ENCODE measurements at places on chromosomes 7 and 10.

GRCh38 chr10:111656066-111656465 is 527.5 kb downstream of the GPAM start:
- DNase-seq, result no peak

GRCh38 chr7:99374111-99375064 is at the start of gene ARPC1B:
TSS of gene ARPC1B (plus strand) at chr7:99374730. CDS start at chr7:99385715, 10,985 bp downstream.
- peak; percentile 42 for DNase-seq

DNA sequence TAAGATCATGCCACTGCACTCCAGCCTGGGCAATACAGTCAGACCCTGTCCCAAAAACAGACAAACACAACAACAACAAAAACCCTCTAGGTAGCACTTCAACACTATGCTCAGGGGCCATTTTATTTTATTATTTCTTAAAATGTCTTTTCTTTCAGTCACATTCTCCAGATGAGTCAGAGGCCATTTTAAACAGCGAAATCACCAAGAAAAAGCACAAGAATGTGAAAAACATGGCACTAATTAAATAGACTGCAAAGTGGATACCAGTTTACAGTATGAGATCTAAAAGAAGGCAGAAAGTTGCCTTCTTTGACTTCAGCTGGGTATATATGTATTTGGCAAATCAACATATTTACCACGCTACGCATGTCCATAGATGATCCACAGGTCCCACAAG is 6.1 kb upstream of the FGL2 start:
- no peak for DNase-seq

- DNase-seq, result peak; percentile 22
Observed at GRCh38 chr7:127976056-127976737, 55.0 kb downstream of the LRRC4 start.

DNA sequence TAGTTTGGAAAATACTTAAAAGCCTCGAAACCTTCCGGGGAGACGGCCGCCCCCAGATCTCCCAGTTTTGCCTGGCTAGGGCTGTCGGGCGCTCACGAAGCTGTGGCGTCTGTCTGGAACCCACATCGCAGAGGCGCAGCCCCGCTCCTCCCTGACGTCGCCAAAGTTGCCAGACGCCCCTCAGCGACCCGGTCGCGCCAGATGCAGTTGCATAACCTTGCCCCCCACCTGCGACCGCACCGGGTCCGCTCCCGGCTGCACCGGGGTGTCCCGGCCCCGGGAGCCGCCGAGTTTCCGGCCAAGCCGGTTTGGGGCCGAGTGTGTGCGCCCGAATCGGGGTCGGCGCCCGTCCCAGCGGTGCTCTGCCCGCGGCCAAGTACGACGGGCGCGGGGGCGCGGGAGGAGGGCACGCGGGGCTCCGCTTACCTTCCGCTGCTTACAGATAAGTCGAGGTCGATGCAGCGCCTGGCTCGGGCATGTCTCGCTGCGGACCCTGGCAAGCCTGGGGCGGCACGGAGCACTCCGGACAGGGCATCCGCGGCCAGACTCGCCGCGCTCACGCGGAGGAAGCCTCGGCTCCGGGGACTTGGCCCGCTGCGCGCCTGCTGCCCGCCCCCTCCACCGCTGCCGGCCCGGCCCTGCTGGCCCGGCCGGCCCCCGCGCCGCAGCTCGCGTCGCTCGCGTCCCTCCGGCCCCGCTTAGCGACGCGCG is 665 bp downstream of the INSYN2A start:
- DNase-seq, result peak; percentile 13

- peak; percentile 100 for DNase-seq
Observed at GRCh38 chr10:102782673-102783551, 39.2 kb downstream of the WBP1L start.

GRCh38 chr7:20220293-20220761 is 3.1 kb upstream of the MACC1 start:
- no peak for DNase-seq

GRCh38 chr7:92336662-92337340 is 91.0 kb downstream of the ANKIB1 start:
- peak; percentile 26 for DNase-seq

GRCh38 chr7:43572516-43573049 is 10.3 kb upstream of the STK17A start:
- peak; percentile 100 for DNase-seq

- DNase-seq, result no peak
Observed at GRCh38 chr7:19437446-19437845, 271.4 kb downstream of the POLR1F start.

- no peak for DNase-seq
Observed at GRCh38 chr10:86064219-86064618, 302.4 kb downstream of the GRID1 start.

DNA sequence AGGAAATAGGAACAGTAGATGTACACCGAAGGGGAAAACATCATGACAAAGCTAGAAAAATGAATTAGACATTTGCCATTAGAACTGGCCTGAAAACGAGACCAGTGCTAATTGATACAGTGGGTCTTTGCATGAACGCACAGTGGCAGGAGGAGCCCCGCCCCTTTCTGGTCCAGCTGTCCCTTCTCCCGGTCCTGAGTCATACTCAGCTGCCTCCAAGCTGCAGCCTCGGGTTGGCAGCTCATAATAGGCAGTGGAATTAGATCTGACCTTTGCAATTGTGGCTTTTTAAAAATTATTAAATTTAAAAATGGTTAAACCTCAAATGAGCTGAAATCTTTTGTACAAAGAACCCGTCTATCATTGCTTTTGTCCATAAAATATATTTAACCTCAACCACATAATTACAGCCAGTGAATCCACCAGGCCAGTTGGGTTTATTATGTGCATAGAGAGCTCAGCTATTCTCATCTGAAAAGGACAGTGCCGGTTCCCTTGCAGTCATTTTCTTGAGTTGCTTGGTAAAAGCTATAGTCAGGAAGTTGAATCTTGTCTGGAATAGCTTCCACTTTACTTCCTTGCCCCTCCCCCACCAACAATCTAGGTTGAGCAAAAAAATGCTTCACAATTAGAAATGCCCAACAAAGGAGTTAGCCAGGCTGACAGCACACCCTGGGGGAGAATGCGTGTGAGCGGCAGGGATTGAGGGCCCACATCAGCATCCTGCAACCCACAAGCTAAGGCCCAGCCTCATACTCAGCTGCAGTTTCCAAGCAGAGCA is 147.1 kb downstream of the BUB3 start:
- DNase-seq, result peak; percentile 74

DNA sequence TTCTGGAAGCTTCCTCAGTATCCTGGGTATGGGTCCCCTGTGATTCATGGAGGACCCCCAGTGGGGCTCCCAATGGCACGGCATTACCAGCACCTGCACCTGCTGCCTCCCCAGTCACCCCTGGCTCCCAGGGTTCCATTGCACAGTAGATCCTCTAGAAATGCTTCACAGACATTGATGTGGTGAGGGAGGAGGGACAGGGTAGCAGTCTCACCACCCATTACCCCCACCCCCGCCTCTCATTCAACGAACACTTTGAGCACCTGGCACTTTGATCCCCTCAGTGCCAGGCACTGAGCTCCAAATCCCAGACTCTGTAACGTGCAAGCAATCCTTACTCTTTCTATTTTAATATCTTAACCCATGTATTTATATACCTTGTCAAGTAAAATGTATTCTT is 26.8 kb upstream of the PSAP start:
- no peak for DNase-seq

DNA sequence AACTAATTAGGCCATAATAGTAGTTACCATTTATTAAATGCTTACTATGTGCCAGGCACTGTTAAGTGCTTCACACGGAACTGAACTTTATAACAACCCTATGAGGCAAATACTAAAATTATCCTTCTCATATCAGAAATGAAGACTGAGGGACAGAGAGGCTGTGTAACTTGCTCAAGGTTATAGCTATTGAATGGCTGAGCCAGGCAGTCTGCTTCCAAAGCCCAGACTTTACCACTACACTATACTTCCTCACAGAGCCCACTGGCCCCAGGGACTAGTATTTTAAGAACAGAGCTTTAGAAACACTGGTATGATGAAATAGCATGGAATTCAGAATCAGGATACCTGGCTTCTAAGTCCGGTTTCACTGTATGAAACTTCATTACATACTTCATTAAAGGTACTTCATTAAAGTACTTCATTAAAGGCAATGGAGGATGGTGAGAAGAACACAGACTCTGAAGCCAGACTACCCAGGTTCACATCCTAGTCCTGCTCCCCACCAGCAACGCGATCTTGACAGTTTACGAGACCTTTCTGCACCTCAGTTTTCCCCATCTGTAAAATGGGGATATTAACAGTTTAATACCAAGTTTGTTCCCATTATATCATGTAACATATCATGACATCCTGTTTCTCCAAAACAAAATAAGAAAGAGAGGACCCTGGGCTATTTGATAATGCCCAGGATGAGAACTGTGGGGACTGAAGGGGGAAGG is 19.6 kb downstream of the ANXA11 start:
- DNase-seq, result no peak

DNA sequence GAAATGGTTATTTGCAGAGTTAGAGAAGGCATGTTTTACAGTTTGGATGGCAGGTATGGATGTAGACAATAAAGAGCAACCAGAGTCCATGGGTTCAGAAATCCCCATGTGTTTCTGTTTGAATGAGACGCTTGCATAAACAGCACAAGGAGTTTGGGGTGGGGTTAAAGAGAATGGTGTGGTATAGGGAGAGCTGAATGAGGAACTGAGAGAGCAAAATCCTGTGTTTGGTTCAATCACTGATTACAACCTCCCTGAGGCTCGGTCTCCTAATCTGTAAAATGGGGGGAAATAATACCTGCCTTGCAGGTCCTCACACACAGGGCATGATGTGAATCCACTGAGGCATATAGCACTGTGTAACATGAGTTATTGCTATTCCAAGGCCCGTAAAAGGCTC is 23.7 kb downstream of the CAV1 start:
- no peak for DNase-seq

DNA sequence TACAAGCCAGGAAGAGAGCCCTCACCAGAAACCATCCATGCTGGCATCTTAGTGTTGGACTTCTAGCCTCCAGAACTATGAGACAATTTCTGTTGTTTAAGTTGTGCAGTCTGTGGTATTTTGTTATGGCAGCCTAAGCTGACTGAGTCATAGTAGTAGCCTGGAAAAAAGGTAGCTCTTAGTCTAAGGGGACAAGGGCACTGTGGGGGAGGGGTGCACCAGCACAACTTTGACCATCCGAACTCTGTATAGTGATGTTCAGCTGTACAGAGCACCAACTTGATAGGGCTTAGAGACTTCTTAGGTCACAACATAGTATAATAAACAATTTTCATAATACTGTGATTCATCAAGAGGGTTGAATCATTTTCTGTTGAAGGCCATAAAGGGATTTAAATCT is 14.3 kb downstream of the EIF4EBP2 start:
- DNase-seq, result peak; percentile 68

GRCh38 chr7:87416682-87417587 is 58.5 kb downstream of the ABCB4 start:
- peak; percentile 25 for DNase-seq

DNA sequence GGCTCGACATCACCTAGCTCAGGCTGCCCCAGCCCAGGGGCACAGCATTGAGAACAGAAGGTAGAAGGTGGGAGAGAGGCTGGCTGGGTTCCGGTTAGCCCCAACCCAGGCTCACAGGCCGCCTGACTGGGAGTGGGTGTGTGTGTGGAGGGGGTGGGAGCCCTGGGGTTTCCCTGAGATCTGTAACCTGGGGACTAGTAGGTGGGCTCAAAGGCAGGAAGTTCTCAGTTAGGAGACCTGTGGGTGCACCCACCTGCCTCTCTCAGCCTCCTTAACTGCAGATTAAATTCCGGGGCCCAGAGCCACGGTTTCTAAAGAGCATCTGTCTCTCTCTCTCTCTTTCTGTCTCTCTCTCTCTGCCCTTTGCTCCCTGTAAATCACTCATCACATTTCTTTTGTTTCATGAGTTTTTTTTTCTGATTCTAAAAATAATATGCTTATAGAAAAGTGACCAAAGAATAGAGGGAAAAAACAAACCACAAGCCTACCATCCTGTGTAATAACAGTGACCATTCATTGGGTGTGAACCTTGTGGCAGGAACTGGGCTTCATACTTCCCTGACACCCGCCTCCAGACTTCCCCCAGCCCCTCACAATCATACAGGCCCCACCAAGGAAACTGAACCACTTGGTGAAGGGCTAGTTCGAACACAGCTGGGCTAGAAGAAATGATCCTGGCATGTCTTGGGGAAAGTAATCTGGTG is 83.4 kb upstream of the SMNDC1 start:
- peak; percentile 10 for DNase-seq

- DNase-seq, result no peak
Observed at GRCh38 chr10:76552091-76552873, 1085.3 kb downstream of the KCNMA1 start.

DNA sequence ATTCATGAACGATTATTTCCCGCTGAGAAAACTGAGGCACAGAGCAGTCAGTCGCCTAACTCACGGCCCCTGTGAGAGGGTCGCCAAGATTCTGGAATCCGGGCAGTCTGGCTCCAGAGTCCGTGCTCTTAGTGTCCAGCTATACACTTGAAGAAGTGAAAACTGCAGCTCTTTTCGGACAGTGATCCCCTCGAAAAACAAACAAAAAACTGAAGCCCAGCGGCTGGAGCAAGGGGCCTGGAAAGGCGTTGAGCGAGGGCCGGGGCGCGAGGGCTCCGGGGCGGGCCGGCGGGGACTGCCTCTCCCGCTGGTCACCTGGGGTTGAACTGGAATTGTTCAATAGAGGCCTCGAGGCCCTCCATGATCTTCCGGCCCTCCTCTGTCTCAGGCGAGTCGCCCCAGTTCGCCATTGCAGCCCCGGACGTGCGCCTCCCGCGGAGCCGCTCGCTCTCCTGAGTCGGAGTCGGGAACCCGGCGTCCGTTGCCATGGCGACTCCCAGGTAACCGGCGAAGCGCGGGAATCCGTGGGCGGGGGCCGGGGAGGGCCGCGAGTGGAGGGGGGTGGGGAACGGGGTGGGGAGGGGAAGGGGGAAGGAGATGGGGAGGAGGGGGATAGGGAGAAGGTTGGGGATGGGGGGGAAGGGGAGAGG is 881 bp downstream of the C10orf67 start:
- DNase-seq, result peak; percentile 20

DNA sequence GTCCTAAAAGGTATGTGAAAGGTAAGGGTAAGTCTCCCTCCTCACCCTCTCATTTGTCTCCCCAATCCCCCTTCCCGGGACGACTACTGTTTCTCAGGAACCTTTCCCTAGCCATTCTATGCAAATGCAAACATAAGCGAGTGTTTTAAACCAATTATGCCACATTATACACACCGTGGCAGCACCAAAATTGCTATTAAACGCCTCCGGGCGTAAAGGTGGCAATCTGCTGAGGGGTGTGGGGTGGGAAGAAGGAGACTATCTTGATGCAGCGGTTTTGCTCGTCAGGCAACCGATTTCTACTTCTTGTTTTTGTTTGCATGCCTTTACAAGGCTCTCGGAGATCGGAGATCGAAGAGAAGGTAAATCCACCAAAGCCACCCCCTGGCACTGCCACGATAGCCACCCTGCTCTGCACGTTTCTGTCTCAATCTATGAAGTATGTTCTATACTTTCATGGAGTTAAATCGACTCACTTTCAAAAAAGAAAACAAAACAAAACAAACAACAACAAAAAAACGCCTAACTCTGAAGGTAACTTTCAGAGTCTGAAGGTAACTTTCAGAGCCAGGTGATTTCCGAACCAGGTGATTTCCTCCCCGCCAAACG is 46.0 kb upstream of the CDK1 start:
- DNase-seq, result no peak

- DNase-seq, result no peak
Observed at GRCh38 chr7:36171503-36171902, 18.4 kb downstream of the EEPD1 start.

- DNase-seq, result peak; percentile 50
Observed at GRCh38 chr10:119642556-119643111, 8.5 kb upstream of the BAG3 start.
